CMK (cell line): ENCODE measurements at places on chromosomes 2 and 18.

DNA sequence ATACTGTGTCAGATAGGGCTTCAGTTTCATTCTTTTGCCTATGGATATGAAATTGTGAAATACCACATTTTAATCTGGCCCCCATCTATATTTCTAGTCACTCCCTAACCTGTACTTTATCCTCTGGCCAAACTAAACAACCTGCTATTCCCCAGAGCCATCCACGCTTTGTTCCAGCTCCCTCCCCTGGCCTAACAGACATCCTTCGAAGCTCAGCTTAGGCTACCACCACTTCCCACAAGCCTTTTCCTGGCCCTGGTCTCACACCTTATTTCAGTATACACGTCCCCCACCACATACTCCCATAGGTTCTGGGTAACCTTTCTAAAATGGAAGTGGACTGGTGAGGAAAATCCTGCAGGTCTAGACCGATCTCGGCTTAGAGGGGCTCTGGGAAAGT, 55.4 kb downstream of the MAP4K3 start:
- no peak for DNase-seq

DNA sequence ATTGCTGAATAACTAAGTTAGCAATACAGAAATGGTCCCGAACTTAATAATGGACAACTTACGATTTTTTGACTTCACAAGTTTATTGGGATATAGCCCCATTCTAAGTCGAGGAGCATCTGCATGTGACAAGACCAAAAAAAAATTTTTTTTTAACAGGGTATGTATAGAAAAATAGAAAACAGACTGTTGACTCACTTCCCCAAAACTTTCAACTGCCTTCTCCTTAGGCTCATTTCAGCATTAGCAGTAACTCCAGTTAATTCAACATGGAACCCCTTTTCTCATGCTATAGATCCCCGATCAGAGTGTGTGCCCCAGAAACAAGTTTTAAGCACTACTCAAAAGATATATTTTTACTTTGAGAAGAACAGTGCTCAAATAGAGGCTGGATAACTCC, 5.4 kb downstream of the CD302 start:
- no peak for DNase-seq

DNA sequence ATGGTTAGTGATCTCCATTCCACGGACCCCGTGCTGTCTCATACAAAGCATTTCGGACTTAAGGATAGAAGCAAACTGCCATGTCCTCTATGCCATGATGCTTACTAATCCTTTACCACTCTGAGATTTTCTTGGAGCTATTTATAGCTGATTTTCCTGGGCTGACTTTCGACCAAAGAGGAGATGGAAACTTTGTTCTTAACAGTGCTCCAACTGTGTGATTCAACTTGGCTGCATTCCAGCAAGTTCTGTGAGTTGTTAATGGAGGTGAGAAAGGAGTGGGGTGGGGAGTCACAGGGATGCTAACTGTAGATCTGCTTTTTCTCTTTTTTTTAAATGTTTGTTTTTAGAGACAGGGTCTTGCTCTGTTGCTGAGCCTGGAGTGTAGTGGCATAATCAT, 45.5 kb upstream of the MSH2 start:
- DNase-seq: no peak

DNA sequence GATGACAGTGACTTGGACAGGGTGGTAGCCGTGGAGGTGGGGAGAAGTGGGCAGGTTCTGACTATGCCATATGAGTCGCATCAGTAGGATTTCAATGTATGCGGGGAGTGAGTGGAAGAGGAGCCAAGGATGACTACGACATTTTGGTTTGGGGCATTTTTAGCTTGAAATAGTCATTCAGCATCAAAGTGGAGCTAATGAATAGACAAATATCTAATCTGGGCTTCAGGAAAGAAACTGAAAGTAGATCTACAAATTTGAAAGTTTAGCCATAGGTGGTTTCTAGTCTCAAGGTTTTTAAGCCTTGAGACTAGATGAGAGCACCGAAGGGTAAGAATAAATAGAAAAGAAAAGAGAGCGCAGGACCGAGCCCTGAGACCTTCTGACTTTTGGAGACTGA, 58.3 kb downstream of the FEZ2 start:
- DNase-seq: no peak

- no peak for DNase-seq
These were observed 24.1 kb upstream of the NFATC1 start for GRCh38 chr18:79371561-79372121.
